ENCODE measurements at places on chromosomes 12 and 14.

DNA sequence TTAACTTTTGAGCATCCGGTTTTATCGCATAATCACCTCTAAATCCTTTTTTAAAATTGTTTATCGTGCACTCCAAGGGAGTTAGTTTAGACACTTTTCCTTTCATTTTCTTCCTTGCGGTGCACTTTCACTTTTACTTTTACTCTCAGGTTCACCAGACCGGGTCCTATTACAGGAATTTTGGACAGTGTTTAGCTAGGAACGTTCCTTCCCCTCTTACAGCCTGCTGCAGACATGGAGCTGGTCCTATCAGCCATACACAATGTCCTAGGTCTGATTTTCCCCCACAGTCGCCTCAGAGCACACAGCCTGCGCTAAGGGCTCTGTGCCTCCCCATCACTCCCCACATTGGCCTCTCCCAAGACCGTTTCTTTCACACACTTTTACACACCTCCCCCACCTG is 103.9 kb downstream of the ALG10 start:
- peak; percentile 9 for DNase-seq

- DNase-seq = no peak
These were observed 53.9 kb downstream of the ISCA2 start for GRCh38 chr14:74547331-74547927.

- no peak for DNase-seq
These were observed 716.1 kb upstream of the LMO3 start for GRCh38 chr12:17322090-17322489.

- no peak for DNase-seq
These were observed 3.7 kb downstream of the PSMB11 start for GRCh38 chr14:23045419-23046357.

- DNase-seq = no peak
These were observed 172.3 kb upstream of the TMPO start for GRCh38 chr12:98343002-98343567.

- peak; percentile 22 for DNase-seq
These were observed 24.3 kb upstream of the PLEK2 start for GRCh38 chr14:67436006-67436866.

GRCh38 chr12:1880153-1880845 is 38.2 kb downstream of the CACNA2D4 start:
- DNase-seq = no peak

DNA sequence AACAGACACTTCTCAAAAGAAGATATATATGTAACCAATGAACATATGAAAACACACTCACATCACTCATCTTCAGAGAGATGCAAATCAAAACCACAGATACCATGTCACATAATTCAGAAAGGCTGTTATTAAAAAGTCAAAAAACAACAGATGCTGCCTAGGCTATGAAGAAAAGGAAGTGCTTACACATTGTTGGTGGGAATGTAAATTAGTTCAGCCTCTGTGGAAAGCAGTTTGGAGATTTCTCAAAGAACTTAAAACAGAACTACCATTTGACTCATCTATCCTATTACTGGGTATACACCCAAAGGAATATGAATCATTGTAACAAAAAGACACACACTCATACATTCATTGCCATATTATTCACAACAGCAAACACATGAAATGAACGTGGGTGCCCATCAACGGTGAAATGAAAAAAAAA is 35.1 kb downstream of the EIF2S3B start:
- peak; percentile 83 for DNase-seq

DNA sequence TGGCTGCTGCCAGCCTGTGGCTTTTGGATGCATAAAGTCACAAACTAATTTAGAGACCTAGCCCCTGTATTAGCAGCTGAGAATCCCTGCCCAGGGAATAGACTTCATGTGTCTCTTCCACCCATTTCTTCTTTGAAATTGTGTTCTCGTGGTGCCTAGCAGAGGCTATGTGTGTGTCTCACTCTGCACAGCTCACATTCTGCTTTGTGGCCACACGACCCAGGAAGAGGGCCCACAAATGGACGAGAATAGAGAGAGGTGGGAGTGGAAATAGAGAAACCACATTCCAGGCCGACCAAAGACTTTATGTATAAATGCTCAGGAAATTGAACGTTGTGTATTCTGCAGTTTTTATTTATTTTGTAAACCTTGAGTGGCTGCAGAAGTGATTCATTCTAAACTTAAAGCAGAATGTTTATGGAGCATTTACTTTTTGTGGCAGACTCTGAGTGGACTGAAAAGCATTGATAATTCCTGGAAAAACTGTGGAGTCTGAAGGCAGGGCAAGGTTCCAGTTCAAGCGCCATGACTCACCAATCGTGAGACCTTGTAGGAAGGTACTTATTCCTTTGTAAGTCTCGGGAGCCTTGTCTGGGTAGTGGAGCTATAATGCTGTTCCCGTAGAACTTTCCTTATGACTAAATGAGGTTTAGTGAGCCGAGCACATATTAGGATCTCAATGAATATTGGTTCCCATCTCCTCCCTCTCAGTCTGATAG is 9.1 kb downstream of the B4GALNT3 start:
- no peak for DNase-seq

GRCh38 chr12:57479376-57480115 is at the start of gene ARHGAP9:
Gene ARHGAP9, minus strand, starts transcription at chr12:57479866. Its CDS starts 460 bp downstream, at chr12:57479406.
- no peak for DNase-seq

DNA sequence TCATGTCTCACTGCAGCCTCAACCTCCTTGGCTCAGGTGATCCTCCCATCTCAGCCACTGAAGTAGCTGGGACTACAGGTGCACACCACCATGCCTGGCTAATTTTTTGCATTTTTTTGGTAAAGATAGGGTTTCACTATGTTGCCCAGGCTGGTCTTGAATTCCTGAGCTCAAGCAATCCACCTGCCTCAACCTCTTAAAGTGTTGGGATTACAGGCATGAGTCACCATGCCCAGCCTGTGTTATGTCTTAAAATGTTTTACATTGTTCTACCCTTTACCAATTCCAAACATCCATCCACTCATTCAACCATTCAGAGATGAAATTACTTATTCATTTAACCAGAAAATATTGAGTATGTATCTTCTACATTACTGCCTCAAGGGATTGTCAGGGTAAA is 111.6 kb upstream of the BTG1 start:
- DNase-seq = no peak

DNA sequence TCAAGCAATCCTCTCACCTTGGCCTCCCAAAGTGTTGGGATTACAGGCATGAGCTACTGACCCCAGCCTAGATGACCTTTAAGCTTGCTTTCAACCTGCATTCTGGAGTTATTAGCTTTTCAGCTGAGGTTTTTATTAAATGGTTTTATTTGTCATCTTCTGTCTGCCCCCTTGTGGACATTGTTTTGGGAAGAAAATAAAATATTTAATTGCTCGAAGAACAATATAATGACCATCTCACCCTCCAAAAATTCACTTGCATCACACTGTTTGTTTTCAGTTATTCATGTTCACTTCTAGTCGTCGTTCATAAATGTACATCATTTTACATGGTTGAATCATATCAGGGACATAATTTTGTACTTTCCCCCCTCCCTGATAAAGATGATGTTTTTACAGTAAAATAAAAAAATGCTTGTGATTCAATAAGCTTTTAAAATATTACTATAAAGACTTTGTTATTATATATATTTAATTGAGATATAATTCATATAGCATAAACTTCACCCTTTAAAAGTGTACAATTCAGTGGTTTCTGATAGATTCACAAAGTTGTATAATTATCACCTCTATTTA is 10.1 kb upstream of the SPATS2 start:
- DNase-seq = peak; percentile 83

DNA sequence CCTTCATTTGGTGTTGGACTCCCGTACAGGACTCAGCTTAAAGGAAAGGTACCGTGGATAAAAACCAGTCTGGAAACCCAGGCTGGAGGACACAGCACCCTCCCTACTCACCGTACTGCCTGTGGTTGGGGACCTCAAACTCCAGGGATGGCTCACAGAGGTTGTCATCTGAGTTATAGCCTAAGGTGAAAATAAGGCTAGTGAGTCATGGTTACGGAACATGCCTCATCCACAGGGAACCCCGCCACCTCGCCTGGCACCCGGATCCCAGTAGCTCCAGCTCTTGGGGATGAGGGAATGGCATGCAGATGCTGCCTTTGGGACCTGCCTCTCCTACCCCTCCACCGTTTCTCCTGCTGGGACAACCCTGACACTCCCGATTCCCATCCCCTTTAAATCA is 36.8 kb upstream of the GPR68 start:
- peak; percentile 76 for DNase-seq

GRCh38 chr14:61091657-61092273 is 110.7 kb downstream of the SLC38A6 start:
- no peak for DNase-seq

GRCh38 chr12:95312656-95313055 is 95.0 kb downstream of the VEZT start:
- no peak for DNase-seq

All from GM23248 (cell line).